ENCODE measurements at places on chromosomes 12 and 14.

- DNase-seq: no peak
Observed at GRCh38 chr14:36647417-36647823, 14.2 kb upstream of the PAX9 start.

GRCh38 chr14:53408175-53408879, 255.2 kb upstream of the DDHD1 start:
- DNase-seq: no peak

DNA sequence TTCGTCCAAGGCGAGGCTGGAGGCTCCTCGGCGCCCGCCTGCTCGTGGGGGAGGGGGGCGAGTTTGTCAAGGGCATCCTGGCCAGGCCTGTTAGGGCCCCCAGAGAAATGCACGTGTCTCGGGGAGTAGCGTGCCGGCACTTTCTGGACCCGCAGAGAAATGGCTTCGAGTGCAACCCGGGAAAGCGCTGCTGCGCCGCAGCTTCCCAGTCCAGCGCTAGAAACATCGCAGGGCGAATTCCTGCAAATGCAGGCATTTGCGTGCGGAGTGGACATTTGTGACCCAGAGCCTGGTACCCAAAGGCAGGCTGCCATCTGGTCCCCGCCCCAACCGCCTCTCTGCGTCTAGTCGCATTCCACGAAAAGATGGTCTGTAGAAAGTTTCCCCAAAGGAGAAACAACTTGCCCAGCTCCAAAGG, 756 bp downstream of the LGR5 start:
- no peak for DNase-seq

GRCh38 chr14:96747006-96747405, 50.2 kb upstream of the VRK1 start:
- no peak for DNase-seq
